ENCODE measurements at places on chromosomes 11 and 22.
A peak's percentile ranks its signal among the peaks of the same experiment; 100 is the strongest.

- DNase-seq: peak; percentile 74
Observed at GRCh38 chr11:65553301-65554001, 4.7 kb downstream of the LTBP3 start.

DNA sequence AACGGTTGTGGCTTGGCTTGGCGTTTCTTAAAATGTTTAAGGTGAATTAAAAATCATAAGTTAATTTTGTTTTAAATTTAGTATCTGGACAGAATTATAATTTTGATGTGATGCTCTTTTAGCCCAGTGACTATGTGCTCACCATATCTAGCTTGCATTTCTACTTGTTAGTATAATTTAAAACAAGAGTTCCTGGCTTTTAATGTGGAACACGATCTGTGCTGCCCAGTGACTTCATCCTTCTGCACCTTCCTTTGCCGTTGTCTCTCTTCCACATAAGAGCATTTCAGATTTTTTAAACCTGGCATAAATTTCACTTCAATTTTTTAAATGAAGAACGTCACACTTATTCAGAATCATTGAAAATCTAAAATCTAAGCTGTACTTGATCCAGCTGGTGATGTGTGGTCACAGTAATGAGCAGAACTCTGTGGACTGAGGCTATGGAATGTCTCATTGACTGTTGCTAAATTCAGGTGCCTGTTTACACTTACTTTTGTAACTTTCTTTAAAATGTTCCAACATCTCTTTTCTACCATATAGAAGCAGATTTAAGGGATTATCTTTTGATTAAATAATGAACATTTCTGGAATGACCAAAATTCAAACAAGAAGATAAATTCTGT, 75.4 kb upstream of the ADSL start:
- DNase-seq: no peak

DNA sequence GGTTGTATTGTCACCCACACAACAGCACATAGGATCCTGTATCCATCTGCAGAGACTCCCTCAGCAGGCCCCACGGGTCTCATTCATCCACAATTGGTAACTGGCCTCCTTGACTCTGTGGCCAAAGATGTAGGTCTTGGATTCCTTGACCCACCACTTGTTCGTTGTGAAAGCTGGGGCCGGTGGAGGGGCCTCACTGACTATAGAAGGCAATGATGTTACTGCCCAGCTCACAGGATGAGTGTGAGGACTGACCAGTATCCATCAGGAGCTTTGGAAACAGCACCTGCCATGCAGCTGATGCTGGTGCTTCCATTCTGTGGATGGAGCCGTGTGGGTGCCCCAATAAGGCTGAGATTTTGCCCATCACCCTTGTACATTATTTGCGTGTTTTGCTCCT, 615.7 kb downstream of the BRD1 start:
- DNase-seq: no peak

DNA sequence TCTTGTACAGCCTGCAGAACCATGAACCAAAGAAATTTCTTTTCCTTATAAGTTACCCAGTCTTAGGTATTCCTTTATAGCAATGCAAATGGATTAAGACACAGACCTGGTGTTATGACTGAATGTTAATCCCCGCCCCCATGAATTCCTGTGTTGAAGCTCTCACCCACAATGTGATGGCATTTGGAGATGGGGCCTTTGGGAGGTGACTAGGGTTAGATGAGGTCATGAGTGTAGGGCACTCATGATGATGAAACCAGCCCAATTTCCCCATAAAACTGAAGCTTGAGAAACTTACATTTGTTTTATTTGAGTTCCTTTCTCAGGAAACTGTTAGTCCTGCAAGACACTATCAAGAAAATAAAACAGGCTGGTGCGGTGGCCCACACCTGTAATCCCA, 115.8 kb upstream of the THY1 start:
- no peak for DNase-seq

- no peak for DNase-seq
Observed at GRCh38 chr11:17150521-17150920, 57.3 kb downstream of the PIK3C2A start.

DNA sequence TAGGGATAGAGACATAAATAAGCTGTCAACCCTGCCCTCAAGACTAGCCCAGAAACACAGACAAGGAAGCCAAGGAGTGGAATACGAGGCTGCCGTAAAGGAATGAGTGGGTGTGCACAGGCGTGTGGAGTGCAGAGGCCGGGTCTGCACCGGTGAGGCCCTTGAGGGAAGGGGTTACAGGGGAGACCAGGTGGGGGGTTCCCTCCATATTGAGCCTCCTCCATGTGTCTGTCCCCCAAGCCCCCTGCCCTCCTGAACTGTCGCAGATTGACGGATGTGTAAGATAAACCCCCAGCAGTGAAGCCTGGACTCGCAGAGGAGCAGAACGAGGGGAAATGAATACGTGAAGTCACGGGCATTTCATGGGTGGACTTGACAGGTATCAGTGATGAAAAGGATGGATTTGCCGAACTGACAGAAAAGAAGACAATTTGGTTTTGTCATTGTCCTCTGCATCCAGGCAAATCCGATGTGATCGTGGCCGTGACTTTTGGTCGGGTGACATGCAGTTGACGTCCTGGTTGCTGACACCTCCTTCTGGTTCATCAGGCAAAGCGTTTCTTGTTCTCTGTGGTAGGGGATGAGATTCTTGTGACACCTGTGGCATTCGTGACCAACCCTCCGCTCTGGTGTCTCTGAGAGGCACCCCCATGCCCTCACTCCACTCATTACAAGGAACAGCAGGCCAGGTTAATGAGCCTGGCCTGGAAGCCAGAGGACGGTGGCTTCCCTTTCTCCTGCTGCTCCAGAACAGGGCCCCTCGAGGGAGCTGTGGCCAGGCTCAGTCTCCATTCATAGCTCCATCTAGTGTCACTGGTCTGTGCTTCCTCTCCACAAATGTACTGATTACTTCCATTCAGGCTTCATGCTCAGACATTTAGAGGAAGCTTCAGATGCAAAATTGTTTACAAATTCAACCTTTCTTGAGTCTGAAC, 223.1 kb upstream of the B3GAT1 start:
- DNase-seq: no peak

DNA sequence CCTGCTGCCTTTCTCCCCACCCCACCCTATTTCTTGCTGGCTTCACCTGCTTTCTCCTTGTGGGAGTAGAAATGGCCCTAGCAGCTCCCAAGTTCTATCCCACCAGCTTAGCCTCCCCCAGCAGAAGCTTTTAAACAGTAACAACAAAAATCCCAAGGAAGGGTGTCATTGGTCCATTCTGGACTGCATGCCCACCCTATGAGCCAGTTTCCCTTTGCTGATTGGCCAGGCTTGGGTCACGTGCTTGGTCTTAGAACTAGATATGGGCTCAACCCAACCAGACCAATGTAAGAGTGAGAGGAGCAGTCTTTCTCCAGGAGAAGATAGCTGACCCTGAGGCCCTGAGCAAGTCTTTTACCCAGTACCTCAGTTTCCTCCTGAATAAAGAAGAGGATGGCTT, 2.3 kb downstream of the MTFP1 start:
- no peak for DNase-seq

DNA sequence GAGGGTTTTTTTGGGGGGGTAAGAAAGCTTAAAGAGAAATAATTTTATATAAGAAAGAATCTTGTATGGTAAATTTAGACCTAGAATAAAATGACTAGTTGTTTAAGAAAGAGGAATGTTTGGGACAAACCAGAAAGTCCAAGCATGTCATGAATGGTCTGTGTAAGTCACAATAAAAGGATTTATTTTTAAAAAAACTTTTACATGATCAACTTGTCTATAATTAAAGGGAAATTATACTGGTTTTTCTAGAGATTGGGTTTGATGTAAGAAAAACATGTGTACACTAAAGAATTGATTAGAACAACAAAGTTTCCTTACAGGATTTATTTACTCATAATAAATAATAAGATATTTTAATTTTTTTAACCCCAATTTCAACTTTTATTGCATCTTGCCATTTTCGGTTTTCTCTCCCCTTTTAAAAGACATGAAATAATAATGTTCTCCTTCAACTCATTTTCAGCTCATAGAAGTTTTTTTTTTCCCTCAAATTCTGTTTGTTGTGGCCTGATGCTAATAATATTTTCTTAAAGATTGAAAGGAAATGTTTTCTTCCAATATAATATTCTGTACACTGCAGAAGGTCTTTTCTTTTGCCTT, 35.4 kb upstream of the INCENP start:
- no peak for DNase-seq

DNA sequence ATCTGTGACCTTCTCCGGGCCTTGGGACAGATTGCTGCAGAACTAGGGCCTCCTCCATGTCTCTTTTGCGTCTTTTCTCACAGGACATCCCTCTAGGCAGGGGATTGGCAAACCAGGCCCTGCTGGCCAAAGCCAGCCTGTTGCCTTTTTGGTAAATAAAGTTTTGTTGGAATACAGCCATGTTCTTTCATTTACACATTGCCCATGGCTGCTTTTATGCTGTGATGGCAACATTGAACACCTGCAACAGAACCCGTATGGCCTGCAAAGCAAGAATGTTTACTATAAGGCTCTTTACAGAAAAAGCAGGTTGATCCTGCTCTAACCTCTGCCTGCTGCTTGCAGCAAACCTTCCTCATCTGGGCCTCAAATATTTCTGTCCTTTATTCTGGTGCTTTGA, 56.8 kb upstream of the B3GAT1 start:
- no peak for DNase-seq

DNA sequence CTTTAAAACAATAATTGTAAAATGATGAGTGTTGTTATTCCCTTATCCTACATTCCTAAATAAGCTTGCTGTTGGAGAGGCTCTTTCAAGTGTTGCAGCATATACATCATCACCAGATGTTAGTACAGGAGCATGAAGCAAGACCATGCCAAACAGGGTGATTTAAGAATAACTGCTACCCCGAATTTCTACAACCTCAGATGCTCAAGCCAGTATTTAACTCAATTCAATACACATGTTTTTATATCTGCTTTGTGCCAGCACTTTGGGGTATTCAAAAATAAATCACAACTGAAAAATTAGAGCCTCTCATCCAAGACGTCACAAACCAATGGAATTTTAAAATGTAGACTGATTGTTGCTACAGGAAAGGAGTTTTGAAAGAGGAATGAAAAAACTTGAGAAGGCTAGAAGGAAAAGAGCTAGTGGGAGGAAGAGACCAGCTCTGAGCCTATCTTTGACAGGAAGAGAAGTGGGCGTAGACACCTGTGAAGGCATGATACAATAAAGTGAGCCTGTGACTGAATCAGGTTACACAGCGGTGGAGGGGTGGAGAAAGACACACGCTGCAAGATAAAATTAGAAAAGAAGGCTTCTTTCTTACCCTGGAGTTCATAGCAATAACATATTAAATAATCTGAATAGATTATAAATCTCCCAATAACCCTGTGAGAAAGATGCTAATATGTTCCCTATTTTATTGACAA, 95.8 kb downstream of the DLG2 start:
- DNase-seq: no peak

GRCh38 chr22:42341779-42342178, 71.3 kb upstream of the TCF20 start:
- no peak for DNase-seq

- no peak for DNase-seq
Observed at GRCh38 chr11:1667906-1668305, 29.1 kb upstream of the KRTAP5-6 start.

GRCh38 chr11:118859973-118860372, 23.7 kb upstream of the CXCR5 start:
- DNase-seq: no peak

DNA sequence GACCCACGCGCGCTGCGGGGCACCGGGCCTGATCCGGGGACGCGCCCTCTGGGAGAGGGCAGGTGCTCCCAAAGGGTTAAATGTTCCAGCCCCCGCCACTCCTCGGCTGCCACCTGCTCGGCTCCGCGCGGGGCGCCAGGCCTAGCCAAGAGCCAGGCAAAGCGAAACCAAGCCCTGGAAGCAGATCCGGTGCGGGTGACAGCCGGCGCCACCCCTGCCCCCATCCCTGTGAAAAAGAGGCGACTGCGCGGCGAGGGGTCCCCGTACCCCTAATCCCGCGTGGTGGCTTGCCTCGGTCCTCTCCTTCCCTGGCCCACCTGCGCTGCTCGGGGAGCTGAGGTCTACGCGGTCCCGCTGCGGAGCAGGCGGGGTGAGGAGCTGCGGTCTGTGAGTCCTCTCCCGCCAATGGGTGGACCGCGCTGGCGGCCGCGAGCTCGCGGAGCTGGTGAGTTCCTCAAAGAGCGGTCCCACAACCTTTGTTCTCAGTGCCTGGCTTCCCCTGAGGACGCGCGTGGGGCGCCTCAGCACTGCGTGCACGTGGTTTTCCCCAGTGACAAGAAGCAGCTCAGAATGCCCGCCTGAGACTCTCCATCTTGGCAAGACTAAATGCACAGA, at the start of gene ME3:
Gene ME3, minus strand, starts transcription at position 610 of the 615 bp plus-strand sequence.
- peak; percentile 53 for DNase-seq

- DNase-seq: no peak
Observed at GRCh38 chr11:75888416-75888815, 73.4 kb downstream of the UVRAG start.

DNA sequence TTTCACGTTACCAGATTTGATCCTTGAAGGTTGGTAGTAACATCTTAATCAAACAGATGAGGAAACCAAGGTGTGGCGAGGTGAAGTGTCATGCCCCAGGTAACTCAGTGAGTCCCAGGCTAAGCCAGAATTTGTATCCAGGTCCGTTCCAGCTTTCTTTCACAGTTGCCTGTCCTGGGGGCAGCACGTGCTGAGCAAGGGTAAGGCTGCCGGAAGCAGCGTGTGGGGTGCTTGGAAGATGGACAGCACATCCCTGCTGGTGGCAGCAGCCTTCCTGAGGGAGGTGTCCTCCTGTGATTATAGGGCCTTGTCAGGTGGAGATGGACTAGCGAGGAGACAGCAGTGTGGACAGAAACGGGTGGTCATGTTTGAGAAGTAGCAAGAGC, 50.9 kb downstream of the TRIOBP start:
- DNase-seq: no peak

DNA sequence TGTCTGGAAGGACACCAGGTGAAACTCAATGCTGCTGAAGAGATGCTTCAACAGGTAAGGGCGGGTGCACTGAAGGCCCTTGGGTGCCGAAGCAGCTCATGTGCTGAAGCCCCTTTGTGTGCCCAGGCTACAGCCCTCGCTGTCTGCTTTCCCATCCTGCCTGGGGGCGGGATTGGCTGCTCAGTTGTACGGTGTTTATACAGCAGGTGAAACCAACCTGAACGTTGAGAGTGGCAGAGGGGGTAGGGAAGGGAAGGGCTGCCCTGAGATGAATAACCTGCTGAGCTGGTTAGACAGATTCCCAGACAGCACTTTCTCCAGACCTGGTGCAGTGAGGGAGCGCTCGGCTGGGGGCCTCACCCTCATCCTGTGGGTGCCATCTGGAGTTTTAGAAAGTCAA, 75.7 kb downstream of the CYB5R2 start:
- no peak for DNase-seq

- no peak for DNase-seq
Observed at GRCh38 chr11:106218106-106218505, 140.6 kb downstream of the AASDHPPT start.

- DNase-seq: no peak
Observed at GRCh38 chr22:38788021-38788816, 5.7 kb downstream of the DNAL4 start.

Measured in activated CD4-positive, alpha-beta T cell treated with anti-CD3 and anti-CD28 coated beads, Interleukin-2, amount 50 U/mL, for 16 hours (primary cell).